NCI-H187 treated with DMSO at 0.1 percent for 48 hours (cell line): ENCODE measurements at places on chromosomes 12 and 14.

DNA sequence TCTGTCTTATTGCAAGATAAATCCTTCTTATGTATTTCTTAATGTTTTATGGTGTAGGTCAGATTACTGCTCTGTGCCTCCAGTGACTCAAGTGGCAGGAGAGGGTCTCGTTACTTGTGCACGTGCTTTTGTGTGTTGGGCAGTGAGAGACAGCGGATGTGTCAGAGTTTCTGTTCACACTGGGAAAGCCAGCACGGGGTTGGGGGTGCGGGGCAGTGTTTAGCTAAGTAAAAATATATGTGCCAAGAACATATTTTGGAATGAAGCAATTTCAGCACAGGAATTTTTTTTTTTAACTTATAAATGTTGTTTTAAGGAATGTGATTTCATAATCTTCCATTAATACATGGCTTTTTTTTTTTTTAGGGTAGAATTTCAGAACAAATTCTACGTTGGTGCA, 4.5 kb upstream of the DNAH10 start:
- DNase-seq = no peak

DNA sequence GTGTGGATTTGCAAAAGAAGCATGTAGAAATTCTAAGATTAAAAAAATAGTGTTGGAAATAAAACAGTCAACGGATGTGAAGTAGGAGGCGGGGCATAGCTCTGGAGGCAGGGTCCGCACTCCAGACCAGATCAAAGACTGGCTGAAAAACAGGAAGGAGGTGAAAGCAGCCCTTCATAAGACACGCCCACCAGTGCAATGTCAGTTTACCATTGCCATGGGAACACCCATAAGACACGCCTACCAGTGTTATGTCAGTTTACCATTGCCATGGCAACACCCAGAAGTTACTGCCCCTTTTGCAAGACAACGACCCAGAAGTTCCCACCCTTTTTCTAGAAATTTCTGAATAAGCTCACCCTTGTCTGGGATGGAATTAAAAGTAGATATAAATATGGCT, 87.1 kb downstream of the FZD10 start:
- no peak for DNase-seq

GRCh38 chr12:116600959-116601918, 42.1 kb downstream of the MAP1LC3B2 start:
- no peak for DNase-seq

DNA sequence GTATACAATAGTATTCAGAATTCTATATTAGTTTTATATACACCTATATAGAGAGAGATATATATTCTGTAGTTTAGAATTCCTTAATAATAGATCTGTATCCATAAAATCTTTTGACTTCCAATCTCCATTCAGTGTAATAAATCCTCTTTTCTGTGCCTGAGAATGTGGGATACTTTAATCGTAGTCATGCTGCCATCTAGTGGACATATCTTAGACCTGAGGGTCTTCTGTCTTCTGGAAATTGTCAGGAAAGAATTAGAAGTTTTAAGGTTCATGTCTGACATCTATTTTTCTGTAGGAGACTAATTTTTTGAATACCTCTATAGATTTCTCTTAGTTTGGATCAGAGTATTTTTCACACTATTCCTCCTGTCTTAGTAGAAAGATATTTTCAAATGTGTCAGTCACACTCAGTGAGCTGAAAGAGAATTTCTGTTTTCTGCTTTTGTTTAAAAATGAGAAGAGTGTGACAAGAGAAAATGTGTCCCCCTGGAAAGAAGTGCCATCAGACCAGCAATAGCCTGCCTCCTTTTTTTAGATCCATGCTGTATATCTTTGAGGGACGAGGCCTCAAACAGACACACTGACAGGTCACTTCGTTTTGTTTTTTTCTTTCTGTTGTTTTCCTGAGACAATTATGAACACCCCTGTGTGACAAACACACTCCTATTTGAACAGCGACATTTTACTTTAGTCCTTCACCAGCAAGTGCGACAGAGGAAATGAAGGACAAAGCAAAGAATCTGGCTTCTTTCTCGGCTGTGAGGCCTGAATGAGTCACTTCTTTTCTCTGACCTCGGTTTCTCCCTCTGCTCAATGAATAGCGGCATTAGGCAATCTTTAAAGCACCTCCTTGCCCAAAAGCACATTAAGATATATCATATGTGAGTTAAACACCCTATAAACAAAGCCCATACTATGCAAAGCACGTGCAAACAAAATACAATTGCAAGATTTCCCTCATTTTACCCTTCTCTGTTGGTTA, 96.3 kb downstream of the GALC start:
- DNase-seq = peak; percentile 65

GRCh38 chr14:55092341-55092740, 36.7 kb upstream of the LGALS3 start:
- DNase-seq = no peak

- DNase-seq = no peak
Observed at GRCh38 chr12:108296945-108297344, 42.2 kb downstream of the CMKLR1 start.
